ENCODE measurements at places on chromosomes 4 and X.

DNA sequence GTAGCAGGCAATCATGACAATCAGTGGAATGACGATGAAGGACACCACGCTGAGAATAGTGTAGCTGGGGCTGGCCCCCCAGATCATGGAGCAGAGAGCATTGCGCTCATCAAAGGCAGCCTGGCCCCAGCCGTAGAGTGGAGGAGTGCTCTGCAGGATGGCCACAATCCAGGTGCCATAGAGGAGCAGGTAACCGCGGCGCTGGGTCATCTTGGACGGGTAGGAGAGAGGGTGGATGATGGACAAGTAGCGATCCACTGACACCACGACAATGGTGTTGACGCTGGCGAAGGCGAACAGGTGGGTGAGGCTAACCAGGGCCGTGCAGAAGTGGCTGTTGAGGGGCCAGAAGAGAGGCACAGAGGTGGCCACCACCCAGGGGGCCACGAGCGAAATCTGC lies 2.8 kb downstream of the GPR101 start:
- H3K27ac ChIP-seq, result no peak overlapping the region
- H3K4me1 ChIP-seq, result peaks cover 12% of the 10 kb centered on the region
- H3K36me3 ChIP-seq, result no peaks in the 10 kb centered on the region
- no peak overlapping the region for H3K4me3 ChIP-seq
- no peak for DNase-seq

- H3K27ac ChIP-seq, result no peak overlapping the region
- H3K4me3 ChIP-seq, result no peak overlapping the region
- no peak for DNase-seq
These were observed 542.1 kb upstream of the HS3ST1 start for GRCh38 chr4:11970754-11971153.

DNA sequence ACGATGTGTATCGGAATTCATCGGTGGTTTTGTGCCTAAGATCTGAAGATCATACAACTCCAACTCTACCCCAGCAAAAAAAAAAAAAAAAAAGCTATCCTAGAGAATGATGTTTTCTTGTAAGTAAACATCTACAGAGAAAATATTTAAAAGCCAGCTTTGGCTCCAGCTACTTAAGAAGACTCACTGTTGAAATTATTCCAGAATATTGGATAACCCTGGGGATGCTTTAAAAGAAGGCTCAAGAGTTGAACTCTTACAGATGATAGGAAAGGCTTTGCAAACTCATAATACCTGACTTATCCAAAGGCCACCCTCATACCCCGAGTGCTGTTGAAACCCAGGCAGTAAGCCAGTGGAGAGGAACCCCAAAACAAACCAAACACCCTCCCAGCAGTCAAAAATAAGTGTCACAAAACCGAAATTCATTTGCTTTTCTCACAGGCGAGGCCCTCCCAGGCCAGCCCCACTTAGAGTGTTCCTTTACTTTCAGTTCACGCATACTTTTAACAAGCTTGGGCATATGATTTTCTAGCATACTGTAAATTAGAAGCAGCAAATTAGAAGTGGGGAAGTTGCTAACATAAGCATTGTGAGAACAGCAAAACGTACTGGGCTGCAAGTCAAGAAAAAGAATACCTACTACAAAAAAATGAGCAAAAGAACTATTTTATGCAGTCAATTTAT lies 2.7 kb upstream of the AMELX start:
- H3K4me1 ChIP-seq, result no peaks in the 10 kb centered on the region
- H3K4me3 ChIP-seq, result no peak overlapping the region
- H3K27me3 ChIP-seq, result no peaks in the 10 kb centered on the region
- DNase-seq, result no peak
- no peaks in the 10 kb centered on the region for H3K36me3 ChIP-seq
- no peak overlapping the region for H3K27ac ChIP-seq

- H3K27ac ChIP-seq, result no peak overlapping the region
- H3K4me1 ChIP-seq, result no peaks in the 10 kb centered on the region
- no peaks in the 10 kb centered on the region for H3K36me3 ChIP-seq
- no peaks in the 10 kb centered on the region for H3K27me3 ChIP-seq
These were observed 8.0 kb downstream of the BGN start for GRCh38 chrX:153502796-153503195.

GRCh38 chrX:10781847-10782530 lies 161.6 kb upstream of the MID1 start:
- H3K36me3 ChIP-seq, result no peaks in the 10 kb centered on the region
- no peak overlapping the region for H3K4me3 ChIP-seq
- peaks cover 2% of the 10 kb centered on the region for H3K27me3 ChIP-seq
- no peak for DNase-seq
- H3K27ac ChIP-seq, result no peak overlapping the region

DNA sequence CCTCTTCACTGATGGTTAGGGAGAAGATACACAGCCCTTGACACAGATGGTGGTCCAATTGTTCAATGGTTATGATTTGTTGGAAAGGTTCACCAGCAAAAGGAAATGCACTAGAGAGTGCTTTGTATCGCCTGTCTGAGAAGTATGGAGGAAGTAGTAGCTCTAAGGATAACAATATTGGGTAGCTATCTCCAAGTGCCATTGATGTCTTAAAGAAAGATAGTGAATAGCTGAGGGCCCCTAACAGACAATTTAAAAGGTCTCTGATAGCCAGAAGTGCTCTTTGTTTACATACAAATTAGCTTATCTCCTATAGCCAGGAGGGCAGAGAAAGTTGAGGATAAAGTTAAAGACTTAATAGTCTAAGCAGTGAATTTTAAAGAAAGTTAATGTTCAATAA lies 33.9 kb upstream of the BLTP1 start:
- H3K4me3 ChIP-seq, result no peak overlapping the region
- no peak for DNase-seq
- no peak overlapping the region for H3K27ac ChIP-seq
- H3K27me3 ChIP-seq, result no peaks in the 10 kb centered on the region
- no peaks in the 10 kb centered on the region for H3K4me1 ChIP-seq
- no peaks in the 10 kb centered on the region for H3K36me3 ChIP-seq

GRCh38 chrX:44843318-44843702 lies 511 bp upstream of the DUSP21 start:
- no peaks in the 10 kb centered on the region for H3K27me3 ChIP-seq
- no peak for DNase-seq
- H3K27ac ChIP-seq, result no peak overlapping the region

DNA sequence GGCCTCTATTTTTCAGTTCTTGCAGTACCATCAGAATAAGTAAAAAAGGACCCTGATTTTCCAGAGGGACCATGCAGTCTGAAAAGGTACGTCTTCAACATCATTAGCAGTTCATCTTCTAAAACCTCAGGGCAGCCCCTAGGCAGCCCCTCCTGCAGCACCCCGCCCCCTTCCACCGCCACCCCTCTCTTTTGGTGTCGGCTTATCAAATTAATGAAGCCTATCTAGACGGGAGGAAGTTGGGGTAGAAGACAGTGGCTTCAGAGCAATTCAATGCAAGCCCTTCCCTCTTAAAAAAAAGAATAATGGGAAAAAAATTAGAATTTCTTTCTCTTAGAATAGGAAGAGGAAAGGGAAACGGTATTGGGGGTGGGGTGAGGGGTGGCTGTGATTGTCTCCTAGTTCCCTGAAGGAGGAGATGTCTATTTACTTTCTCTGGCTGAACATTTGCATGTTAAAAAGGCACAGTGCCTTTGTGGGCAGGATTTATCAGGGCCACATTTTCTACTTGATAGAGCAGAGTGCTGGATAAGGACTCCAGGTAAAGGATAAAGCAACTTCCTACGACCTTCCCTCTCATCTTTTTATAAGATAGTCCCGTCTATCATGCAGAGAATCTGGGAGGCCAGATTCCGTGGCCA lies 159.4 kb downstream of the MGST2 start:
- no peaks in the 10 kb centered on the region for H3K36me3 ChIP-seq
- no peaks in the 10 kb centered on the region for H3K4me1 ChIP-seq
- no peak for DNase-seq
- H3K27me3 ChIP-seq, result no peaks in the 10 kb centered on the region
